IPS DF 19.7 (cell line): ENCODE measurements at places on chromosomes 12 and 14.

- DNase-seq: no peak
Observed at GRCh38 chr12:122753319-122753650, 661 bp downstream of the DENR start.

DNA sequence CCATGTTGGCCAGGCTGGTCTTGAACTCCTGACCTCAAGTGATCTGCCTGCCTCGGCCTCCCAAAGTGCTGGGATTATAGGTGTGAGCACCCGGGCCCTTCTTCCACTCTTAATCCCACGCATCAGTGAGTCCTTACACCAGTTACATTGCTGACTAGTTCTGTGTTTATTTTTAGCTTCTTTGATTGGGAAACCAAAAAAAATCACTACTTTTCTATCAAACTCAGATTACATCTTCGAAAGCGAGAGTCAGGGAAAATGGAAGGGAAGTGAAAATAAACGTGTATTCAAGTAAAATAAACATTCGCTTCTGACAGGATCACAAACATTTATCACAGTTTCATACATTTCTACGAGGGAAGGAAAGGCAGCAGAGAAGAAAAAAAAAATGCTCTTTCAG is 32.2 kb downstream of the FGD6 start:
- no peak for DNase-seq

GRCh38 chr14:31122098-31122611 is 85.4 kb downstream of the HECTD1 start:
- no peak for DNase-seq

DNA sequence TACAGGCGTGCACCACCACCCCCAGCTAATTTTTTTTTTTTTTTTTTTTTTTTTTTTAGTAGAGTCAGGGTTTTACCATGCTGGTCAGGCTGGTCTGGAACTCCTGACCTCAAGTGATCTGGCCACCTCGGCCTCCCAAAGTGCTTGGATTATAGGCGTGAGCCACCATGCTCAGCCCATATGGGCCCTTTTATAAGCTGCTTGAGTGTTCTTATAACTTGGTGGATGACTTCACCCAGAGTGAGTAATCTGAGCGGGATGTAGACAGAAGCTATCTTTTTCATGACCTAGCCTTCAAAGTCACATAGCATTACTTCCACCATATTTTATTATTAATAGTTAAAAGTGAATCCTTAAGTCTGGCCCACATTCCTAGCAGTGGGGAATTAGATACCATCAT is 16.4 kb downstream of the BBOF1 start:
- no peak for DNase-seq

GRCh38 chr12:40622246-40622838 is 69.9 kb upstream of the CNTN1 start:
- DNase-seq: no peak
